ENCODE measurements at places on chromosomes 3 and 15.

GRCh38 chr15:71366926-71367325 is 251.7 kb downstream of the THSD4 start:
- no peak for DNase-seq

- peak; percentile 69 for DNase-seq
Observed at GRCh38 chr15:41661518-41662225, 1.5 kb downstream of the MGA start.

DNA sequence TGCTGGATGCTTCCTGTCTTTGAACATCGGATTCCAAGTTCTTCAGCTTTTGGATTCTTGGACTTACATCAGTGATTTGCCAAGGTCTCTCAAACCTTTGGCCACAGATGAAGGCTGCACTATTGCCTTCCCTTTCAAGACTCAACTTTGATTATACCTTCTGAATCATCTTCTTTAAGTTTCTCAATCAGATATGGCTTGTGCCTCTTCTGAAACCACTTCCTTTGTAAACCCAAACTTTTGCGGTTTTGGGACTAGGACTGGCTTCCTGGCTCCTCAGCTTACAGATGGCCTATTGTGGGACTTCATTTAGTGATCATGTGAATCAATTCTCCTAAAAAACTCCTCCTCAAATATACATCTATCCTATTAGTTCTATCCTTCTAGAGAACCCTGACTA is 47.1 kb upstream of the CADPS start:
- no peak for DNase-seq

GRCh38 chr15:65460741-65461347 is 38.1 kb upstream of the IGDCC4 start:
- DNase-seq = no peak

GRCh38 chr3:51955893-51956770 is 951 bp downstream of the GPR62 start:
- peak; percentile 52 for DNase-seq

GRCh38 chr3:87621667-87622066 is 345.3 kb upstream of the POU1F1 start:
- no peak for DNase-seq

GRCh38 chr15:49163678-49164077 is 6.4 kb upstream of the GALK2 start:
- no peak for DNase-seq

GRCh38 chr3:132354916-132355702 is 37.9 kb downstream of the ACP3 start:
- DNase-seq = no peak

- DNase-seq = no peak
Observed at GRCh38 chr15:93900476-93901400, 330.6 kb upstream of the MCTP2 start.
